ENCODE measurements at places on chromosomes 4 and X. TPM values are rescaled to one million over a fixed set of nuclear protein-coding genes. Genes with fewer than 3 reads are reported as not detected.

Gene NDNF
- total RNA-seq = not detected

Gene SSX2B
- total RNA-seq = not detected

Gene PLXNB3
- total RNA-seq = 4.1 TPM

Gene SASH3
- not detected for total RNA-seq

Gene IL1RAPL2
- total RNA-seq = not detected

Gene DSPP
- not detected for total RNA-seq

Gene CPEB2
- total RNA-seq = 4.7 TPM

Gene SLC9B1
- 0.13 TPM for total RNA-seq

Gene WDR17
- total RNA-seq = 1.8 TPM

Gene PAGE5
- total RNA-seq = not detected

Gene RENBP
- total RNA-seq = not detected

Gene ATG4A
- total RNA-seq = 8.4 TPM

Gene TKTL2
- total RNA-seq = not detected

Gene MTCP1
- total RNA-seq = 16.3 TPM

Gene MAPK10
- 0.29 TPM for total RNA-seq

Gene TLR6
- total RNA-seq = 1.8 TPM

Gene OCIAD2
- 98.2 TPM for total RNA-seq

Gene S100G
- total RNA-seq = not detected

Gene FMR1NB
- not detected for total RNA-seq

Gene MAGT1
- total RNA-seq = 45.0 TPM

Gene TXK
- total RNA-seq = 0.14 TPM

Gene ARSD
- total RNA-seq = 16.3 TPM

Gene RAB39B
- total RNA-seq = 0.79 TPM

Gene IRF2
- 10.0 TPM for total RNA-seq

Gene PF4V1
- total RNA-seq = not detected

Gene SSX4
- not detected for total RNA-seq

Gene TBC1D9
- total RNA-seq = 7.3 TPM

Gene FAM53A
- 0.79 TPM for total RNA-seq

Gene P2RY10
- total RNA-seq = not detected

Gene NMU
- total RNA-seq = 0.52 TPM

Gene NWD2
- total RNA-seq = not detected

Gene TEX13D
- not detected for total RNA-seq

Gene TMEM154
- total RNA-seq = 0.07 TPM

Gene HSFX2
- total RNA-seq = 0.19 TPM

Gene TCP11X2
- total RNA-seq = not detected

Gene RBM3
- 358 TPM for total RNA-seq

Gene FAM114A1
- 39.7 TPM for total RNA-seq

Gene LNX1
- not detected for total RNA-seq

Gene CXorf51A
- total RNA-seq = not detected

Gene RAP2C
- 44.8 TPM for total RNA-seq

Gene IDUA
- 6.9 TPM for total RNA-seq

Gene INTS6L
- total RNA-seq = 0.20 TPM

Gene USP17L30
- total RNA-seq = not detected

Gene TGIF2LX
- total RNA-seq = not detected

Gene IL21
- not detected for total RNA-seq

Gene STBD1
- total RNA-seq = 13.8 TPM

Gene CSAG1
- total RNA-seq = 0.53 TPM

Gene ESX1
- total RNA-seq = 0.06 TPM

Gene HMX1
- total RNA-seq = 0.10 TPM
